ENCODE measurements at places on chromosomes 1 and 21. TPM values are rescaled to one million over a fixed set of nuclear protein-coding genes. Genes with fewer than 3 reads are reported as not detected.

The FCRL4 gene
- not detected for total RNA-seq

The TNFRSF25 gene
- 122 TPM for total RNA-seq

The ZBTB37 gene
- total RNA-seq = 11.0 TPM

The MAN1C1 gene
- 40.9 TPM for total RNA-seq

The BLZF1 gene
- total RNA-seq = 23.0 TPM

The BGLAP gene
- 2.2 TPM for total RNA-seq

The POTED gene
- total RNA-seq = not detected

The UBASH3A gene
- 71.5 TPM for total RNA-seq

The GIPC2 gene
- total RNA-seq = 0.20 TPM

The CRP gene
- total RNA-seq = not detected

The NEGR1 gene
- not detected for total RNA-seq

The TMEM82 gene
- total RNA-seq = not detected
